ENCODE measurements at places on chromosomes 5 and 9. TPM values are rescaled to one million over a fixed set of nuclear protein-coding genes. Genes with fewer than 3 reads are reported as not detected.

EGFLAM gene
- total RNA-seq, result 37.6 TPM

PCDHAC2 gene
- 4.6 TPM for total RNA-seq

CDKN2B-AS1 gene
- total RNA-seq, result not detected

SHISAL2B gene
- total RNA-seq, result not detected

NPR2 gene
- 24.5 TPM for total RNA-seq

CDKN2B gene
- total RNA-seq, result 2.2 TPM

LRRTM2 gene
- total RNA-seq, result 0.51 TPM

KLF4 gene
- 40.8 TPM for total RNA-seq

EGR1 gene
- 11.1 TPM for total RNA-seq

DNA sequence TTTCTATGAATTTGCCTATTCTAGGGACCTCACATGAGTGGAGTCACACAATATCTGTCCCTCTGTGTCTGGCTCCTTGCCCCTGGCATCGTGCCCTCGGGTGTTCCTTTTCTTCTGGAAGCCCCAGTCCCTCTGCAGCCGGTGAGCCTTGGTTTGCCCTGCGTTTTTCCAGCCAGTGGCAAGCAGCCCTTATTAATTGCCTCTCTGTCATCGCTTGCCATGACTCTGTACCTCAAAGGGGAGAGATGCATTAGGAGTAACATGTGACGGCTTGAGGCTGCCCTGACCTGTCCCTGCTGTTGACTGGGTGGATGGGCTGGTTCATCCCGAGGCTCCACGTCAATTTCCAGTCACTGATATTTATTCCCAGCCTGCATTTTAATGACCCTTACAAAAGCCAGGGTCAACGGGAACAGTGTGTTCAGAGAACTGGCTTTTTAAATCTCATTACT, 87.3 kb downstream of the CFAP90 start:
- peak; percentile 24 for DNase-seq

DNA sequence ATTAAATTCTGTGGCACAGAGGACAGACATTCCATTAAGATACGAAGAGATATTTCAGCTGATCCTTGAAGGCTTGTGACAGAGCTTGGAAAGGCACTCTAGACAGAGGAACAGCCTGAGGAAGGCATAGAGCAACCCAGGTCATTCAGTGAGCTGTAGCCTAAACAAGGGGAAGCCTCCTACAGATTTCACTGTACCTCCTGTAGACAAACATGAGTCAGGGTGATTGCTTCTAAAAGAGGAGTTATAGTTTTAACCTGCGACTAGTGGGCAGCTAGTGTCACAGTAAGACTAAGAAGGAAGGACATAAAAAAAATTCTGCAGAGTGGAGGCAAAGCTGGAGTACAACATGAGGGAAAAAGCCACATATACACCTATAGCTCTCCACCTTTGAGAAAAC, 43.5 kb upstream of the ANKDD1B start:
- DNase-seq, result no peak

GRCh38 chr9:113677057-113677456, 199.1 kb upstream of the ZNF618 start:
- no peak for DNase-seq

DNA sequence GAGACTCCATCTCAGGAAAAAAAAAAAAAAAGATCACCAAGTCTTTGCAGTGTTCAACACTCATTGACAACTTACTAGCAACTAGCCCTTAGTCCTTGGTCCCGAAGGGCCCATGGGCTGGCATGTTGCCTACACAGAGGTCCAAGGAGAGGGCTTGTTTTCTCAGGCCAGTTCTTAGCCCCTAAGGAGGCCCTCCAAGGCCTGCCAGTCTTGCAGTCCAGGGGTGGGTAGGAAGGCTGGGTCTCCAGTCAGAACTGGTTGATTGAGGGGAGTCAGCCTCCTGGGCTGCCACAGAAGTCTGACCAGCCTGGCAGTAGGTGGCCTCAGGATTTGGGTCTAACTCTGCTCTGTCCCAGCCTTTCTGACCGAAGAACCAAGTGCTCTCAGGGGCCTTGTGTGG, 32.7 kb downstream of the IER5L start:
- DNase-seq, result no peak

DNA sequence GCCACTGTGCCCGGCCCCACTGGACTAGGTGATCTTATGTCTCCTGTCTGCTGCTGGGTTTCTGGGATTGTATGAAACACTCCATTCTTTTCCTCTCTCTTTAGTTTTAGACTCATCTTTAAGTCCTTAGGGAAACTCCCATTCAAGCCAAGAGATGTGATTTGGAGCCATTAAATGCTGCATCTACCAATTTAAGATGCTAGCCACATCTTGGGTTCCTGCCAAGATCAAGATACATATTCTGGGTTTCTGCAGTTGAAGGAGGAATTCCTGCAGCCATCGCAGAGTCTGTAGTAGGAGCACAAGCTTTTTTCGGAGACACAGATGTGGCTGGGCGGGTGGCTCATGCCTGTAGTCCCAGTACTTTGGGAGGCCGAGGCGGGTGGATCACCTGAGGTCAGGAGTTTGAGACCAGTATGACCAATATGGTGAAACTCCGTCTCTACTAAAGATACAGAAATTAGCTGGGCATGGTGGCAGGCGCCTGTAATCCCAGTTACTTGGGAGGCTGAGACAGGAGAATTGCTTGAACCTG, 23.2 kb downstream of the STXBP1 start:
- no peak for DNase-seq

DNA sequence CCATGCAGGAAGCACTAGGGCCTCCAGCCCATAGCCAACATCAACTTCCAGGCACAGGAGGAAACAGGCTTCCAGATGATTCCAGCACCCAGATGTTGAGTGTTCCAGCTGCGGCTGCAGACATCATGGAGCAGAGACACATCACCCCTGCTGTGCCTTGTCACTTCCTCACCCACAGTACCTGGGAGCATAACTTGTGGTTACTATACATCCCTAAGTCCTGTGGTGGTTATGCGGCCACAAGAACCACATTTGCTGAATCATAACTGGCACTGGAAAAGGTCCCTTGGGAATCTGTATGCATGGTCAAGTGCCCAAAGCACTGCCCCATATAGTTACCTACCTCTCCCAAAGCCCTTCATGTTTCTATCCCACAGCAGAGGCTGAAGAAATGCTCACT, 56.6 kb downstream of the WHRN start:
- DNase-seq, result no peak

DNA sequence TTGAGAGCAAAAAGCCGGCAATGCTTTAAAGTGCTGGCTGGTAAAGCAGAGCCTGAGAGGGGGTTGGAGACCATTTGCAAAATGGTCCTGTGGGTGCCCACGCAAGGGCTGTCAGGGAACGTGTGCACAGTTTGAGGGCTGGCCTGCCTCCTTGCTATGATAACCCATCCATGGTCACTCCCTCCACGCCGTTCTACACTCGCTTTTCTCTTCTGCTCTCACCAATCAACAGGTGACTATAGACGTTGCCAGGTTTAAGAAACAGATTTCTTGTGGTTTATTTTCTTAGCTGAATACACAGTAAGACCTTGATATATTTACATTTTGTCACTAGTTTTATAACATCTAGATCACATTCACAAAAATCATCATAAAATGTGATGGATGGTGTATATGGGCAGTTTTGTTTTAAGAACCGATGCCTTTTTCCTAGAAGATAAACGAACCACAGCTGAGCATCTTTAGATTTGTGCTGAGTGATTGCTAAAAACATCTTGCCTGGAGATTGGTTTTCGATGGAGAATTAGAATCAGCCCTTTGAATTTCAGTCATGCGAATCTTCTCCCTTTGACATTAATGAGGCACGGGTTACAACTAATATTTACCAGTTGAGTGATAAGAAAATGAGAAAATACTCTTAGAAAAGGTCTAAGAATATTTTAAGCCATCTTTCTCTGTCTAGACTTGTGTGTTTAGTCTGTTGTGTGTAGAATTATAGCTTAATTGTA, 13.9 kb downstream of the MAP1B start:
- DNase-seq, result peak; percentile 43

GRCh38 chr5:59615272-59615671, 278.3 kb downstream of the PDE4D start:
- no peak for DNase-seq

GRCh38 chr5:136666970-136667620, 301.8 kb upstream of the TRPC7 start:
- DNase-seq, result no peak

DNA sequence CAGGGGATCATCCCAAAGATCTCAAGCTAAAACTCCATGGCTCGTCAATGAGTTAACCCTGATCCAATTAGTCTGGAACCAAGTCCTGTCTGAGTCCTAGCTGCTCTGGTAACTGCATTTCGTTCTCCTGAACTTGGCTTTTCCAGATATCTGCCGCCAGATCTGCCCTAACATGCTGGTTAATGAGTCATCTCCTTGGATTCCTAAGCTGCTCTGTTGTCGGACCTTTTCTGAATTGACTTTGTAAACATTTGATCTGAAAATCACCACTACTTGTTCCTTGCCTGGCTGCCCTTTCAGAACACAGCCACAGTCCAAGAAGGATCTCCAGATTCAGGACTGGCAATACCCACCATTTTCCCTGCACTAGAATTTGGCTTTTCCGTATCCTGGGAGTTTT, 473.0 kb downstream of the ZSWIM6 start:
- no peak for DNase-seq

- DNase-seq, result no peak
Observed at GRCh38 chr9:109730228-109730627, 49.8 kb upstream of the PALM2AKAP2 start.

DNA sequence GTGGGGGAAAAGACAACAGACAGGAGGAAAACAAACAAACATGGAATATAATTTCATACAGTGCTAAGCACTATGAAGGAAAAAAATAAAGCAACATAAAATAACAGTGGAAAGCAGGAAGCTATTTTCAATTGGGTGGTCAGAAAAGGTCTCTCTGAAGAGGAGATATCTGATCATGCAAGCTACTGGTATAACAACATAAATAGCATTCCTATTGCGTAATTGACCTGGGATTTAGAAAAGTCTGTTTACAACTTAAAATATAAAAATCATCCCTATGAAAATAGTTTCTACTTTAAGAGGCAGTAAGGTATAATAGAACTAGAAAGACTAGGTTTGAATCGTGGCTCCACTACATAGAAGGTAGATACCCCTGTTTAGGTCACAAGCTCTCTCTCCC, 61.4 kb downstream of the FBXW11 start:
- no peak for DNase-seq

DNA sequence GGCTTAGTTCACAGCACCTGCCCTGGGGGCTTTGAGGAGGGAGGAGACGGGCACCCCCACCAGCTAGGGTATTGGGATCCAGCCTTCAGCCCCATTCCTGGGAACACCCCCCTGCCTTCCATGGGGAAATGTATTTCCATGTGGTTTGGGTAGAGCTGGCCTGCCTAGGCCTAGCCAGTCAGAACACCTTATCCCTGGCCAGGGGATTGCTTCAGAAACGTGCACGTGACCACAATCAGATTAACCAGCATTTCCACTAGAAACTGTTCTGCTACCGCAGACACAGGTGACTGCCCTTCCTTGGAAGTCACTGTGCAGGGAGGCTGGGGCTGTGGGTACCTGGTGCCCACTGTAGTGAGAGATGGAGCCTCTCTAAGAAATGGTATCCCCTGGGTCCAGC, 14.0 kb downstream of the BBLN start:
- DNase-seq, result no peak

- no peak for DNase-seq
Observed at GRCh38 chr9:126750941-126751725, 53.7 kb upstream of the ZBTB43 start.

- DNase-seq, result no peak
Observed at GRCh38 chr5:98714710-98715288, 58.7 kb upstream of the RGMB start.

DNA sequence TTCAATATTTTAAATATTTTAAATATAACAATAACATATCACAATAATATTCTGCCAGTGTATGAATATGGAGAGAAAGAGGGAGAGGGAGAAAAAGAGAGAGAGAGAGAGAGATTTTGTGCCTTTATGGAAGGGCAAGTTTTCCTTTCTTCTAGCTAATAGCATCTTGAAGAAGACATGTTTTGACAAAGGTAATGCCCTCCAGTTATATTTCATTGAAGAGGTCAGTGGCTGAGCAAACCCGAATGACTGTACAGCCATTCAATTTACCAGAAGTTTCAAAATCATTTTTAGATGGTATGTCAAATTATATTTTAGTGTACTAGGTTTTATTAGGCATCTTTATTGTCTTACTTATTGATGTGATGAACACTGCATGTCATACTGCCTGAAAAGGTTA, 139.3 kb downstream of the EMB start:
- DNase-seq, result no peak

DNA sequence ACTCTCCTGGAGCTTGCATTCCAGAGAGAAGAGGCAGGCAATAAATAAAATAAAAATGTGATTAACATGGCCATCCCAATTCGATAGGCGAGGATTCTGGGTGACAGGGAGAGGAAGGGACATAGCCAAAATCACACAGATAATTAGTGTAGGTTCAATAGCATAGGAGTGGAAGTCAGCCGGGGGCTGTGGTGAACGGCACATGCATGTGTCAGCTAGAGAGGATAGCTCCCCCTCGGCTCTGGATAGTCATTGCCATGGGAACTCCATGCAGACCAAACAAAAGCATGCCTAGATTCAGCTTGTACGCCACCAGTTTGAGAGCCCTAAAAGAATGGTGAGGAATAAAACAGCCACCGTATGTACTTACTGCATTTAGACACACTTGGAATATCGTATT, 223.5 kb downstream of the GRIA1 start:
- no peak for DNase-seq

DNA sequence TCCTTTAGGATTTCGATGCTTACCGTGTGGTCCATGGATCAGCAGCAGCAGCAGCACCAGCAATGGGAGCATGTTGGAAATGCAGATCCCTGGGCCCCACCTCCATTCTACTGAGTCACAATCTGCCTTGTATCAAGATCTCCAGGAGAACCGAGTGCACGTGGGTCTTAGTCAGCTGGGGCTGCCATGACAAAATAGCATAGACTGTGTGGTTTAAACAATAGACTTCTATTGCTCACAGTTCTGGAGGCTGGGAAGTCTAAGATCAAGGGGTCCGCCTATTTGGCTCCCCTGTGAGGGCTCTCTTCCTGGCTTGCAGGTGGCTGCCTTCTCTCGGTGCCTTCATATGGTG, 1.3 kb upstream of the PROP1 start:
- DNase-seq, result no peak

GRCh38 chr5:17182981-17183380, 34.5 kb upstream of the BASP1 start:
- no peak for DNase-seq

DNA sequence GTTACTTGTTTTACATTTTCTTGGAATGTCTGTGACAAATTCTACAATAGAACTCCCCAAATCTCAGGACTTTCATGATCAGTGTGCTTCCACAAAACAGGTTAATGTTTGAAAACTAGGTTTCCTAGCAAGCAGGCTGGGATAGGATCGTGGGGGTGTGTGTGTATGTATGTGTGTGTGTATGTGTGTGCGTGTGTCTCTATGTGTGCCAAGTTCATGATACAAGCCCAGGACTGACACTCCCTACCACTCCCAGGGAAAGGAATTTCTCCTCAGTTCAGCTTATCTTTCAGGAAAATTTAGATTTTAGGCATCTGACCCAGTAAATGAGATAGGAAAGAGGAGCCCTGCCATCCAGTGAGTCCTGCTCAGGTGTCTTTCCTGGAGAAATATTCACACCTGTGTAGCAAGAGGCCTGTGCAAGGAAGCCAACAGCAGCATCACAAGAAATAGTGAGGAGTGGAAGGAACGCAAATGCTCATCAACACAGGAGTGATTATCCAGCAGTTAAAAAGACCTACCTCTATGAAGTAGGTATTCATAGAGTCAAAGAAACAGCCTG, 13.8 kb upstream of the ABLIM3 start:
- DNase-seq, result no peak

GRCh38 chr5:111256128-111256527, 31.9 kb downstream of the CAMK4 start:
- no peak for DNase-seq

- DNase-seq, result no peak
Observed at GRCh38 chr5:10801931-10802666, 41.1 kb upstream of the DAP start.

Data from tongue (tissue), 3 donors.